Memory B cell (primary cell): ENCODE measurements at places on chromosomes 5 and 9.

DNA sequence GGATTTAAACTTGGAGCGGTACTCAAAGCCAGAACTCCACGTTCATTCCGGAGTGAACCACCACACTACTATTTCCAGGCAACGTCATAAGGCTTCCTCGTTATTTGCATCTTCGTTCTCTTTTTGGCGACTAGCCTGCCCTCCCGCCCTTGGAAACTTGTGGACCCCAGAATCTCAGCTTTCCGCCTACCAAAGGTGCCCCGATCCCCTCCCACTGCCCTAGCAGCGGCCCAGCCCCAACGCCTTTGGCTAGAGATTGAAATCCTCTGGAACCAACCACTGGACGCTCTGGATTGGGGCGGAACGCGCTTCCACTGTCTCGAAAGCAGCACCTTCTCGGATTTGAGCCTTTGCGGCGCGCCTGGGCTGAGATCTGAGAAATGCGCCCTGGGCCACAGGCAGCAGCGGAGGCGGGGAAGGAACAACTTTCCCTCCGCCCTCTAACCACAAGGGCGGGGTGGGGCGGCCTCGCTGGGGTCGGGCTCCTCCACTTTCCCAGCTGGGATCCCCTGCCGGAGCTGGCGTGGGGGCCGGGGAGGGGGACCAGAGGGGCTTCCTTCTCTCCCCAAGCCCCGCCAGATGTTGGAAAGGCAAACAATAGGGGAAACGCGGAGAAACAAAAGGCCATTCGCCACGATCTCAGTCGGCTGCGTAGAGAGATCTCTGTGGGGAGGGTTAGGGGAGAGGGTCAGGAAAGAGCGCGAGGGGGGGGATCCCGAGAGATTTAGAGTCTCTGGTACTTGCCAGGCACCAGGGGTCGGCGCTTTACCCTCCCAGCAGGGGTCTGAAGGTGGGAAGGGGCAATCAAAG, 1.3 kb downstream of the MOB3B start:
- peak; percentile 56 for DNase-seq

- DNase-seq = no peak
Measured at GRCh38 chr9:112378328-112379176, 1.4 kb upstream of the HSDL2 start.

DNA sequence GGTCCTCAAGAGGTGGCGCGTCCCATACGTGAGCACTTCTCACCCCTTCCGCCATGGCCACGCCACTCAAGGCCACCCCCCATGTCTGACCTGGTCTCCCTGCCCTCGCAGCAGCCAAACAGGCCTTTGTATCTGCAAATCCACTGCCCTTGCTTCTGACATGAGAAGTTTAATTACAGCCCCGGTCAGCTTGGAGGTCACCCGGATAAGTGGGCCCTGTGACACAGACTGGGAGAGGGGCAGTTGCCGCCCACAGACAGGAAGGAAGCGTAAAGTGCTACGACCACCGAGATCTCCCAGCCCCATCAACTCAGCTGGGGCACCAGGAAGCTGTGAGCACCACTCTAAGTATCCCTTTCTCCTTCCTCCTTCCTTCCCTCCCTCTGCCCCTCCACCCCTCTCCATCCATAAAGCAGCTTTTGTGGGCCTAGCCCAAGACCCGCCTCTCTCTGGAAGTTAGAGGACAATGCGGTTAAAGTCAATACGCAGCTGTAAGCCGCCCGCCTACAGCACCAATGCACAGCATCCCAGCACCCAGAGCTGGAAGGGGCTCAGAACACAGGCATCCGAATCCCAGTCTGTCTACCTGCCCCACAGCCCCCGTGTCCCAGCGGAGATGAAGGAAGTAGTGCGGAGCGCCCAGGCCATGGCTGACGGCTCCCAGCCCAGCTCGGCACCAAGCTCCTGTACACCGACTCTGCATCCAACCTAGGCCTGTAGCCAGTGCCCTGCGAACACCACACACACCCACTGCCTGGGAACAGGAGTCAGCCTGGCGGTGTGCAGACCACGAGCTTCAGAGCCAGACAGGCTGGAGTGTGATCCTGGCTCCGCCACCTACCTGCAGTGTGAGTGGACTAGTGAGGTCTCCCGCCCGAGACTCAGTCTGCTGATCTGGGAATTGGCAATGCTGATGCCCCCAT, 44.8 kb upstream of the RNF130 start:
- no peak for DNase-seq

DNA sequence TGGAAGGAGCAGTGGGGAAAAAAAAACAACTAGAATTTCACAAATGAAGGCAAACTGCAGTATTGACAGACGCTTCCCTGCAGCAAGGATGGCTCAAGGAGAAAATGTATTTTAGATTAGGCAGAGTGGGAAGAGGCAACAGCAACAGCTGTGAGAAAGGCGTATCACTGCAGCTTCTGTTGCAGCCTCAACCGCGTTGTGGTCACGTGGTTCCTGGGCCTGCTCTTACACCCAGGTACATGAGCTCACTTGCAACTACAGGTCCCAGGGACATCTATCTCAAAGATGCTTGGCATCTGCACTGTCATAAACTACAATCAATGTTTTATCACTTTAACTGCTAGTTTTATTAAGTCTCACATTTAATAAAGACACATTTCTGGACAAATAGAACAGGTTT, 36.0 kb upstream of the GOLM1 start:
- no peak for DNase-seq

DNA sequence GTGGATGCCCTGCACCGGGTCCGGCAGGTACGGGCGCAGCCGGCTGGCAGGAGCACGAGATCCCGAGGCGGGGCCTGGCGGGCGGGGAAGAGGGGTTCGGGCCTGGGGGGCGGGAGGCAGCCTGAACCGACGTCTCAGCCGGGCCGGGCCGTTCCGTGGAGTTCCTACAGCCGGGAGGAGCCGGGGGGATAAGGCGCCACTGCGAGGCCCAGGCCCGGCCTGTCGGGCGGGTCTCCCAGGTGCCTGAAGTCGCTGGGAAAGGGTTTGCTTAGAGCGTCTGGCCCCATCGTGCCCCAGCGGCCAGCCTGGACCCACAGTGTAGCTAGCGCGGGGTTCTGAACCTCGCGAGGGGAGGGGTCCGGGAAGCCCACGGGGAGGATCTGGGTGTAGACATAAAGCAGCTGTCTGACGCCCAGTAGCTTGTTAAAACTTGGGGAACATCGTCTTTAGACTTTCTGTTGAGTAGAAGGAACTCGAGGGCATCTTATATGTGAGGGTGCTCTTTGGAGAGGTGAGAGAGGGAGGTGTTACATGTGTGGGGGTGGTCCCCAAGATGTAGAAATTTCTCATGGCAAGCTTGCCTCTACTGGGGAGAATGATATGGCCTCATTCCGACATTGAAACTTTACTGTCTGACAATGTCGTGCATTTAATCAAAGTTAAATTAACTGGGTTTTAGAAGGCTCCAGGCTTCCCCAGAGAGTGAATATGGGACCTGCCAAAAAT, 524 bp downstream of the FUBP3 start:
- DNase-seq = no peak

GRCh38 chr9:35760651-35761050, 6.6 kb upstream of the MSMP start:
- no peak for DNase-seq
